ENCODE measurements at places on chromosomes 13 and 19.

DNA sequence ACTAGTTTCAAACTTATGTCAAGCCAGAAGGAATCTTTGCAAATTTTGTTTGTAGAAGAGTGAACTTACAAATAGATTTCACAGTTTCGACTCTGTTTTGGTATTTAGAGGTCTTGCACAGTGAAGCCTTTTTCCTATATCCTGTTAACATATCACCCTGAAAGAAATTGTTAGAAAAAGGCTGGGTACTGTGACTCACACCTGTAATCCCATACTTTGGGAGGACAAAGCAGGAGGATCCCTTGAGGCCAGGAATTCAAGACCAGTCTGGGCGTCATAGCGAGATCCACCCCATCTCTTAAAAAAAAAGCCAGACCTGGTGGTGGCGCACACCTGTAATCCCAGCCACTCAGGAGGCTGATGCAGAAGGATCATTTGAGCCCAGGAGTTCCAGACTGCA is 224.0 kb downstream of the GGACT start:
- H3K4me1 ChIP-seq = no peaks in the 10 kb centered on the region
- no peaks in the 10 kb centered on the region for H3K27me3 ChIP-seq
- no peaks in the 10 kb centered on the region for H3K36me3 ChIP-seq
- DNase-seq = no peak
- no peak overlapping the region for H3K4me3 ChIP-seq

DNA sequence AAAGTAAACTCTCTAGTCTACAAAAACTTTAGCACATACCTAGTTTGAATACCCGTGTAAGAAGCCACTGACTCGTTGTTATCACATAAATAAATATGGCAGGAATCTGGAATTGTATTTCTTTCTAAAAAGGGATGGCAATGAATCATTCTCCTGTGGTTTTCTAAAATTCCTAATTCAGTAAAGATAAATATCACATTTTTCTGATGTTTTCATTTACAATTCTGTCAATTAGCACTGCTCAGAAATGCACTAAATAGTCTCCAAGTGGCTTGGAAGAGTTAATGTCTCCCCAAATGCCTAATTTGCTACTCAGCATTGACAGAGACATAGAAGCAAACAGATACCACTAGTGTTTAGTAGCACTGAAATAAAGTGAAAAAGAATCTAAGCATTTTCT is 547.7 kb upstream of the SLITRK1 start:
- no peak for DNase-seq
- no peak overlapping the region for H3K27ac ChIP-seq
- no peak overlapping the region for H3K4me3 ChIP-seq
- H3K36me3 ChIP-seq = no peaks in the 10 kb centered on the region
- no peaks in the 10 kb centered on the region for H3K27me3 ChIP-seq
- no peaks in the 10 kb centered on the region for H3K4me1 ChIP-seq

DNA sequence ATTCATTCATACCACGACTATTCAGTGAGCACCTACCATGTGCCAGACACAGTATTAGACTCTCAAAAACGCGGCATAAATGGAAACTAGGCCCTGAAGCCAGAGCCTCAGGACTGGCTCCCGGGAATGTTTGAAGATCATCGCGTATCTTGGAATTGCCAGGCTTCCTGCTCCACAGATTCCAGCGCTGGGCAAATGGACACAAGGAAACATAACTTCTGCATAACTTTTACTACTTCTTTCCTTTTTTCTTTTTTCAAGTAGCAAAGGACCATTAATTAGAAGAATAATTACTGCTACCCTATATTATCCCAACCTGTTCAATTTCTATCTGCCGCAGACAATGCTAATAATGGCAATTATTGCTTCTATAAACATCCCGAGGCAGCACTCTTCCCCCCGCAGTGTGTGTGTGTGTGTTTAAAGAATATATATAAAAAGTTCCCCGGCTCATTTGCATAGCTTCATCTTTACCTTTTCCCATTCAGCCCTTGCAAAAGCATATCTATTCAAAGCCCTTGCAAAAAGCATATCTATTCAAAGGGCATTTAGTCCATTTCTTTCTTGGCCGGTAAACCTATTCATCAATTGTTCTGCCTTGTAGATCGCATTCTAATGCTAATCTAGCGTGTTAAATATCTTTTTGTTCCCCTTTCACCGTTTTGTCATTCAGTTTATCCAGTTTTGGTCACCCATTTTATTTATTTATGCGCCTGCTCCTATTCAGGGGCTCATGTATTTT is 6.1 kb downstream of the SOX21 start:
- no peak overlapping the region for H3K4me3 ChIP-seq
- H3K27ac ChIP-seq = no peak overlapping the region
- no peaks in the 10 kb centered on the region for H3K36me3 ChIP-seq
- peaks cover 28% of the 10 kb centered on the region for H3K4me1 ChIP-seq
- peaks cover 80% of the 10 kb centered on the region for H3K27me3 ChIP-seq
- DNase-seq = no peak

- no peaks in the 10 kb centered on the region for H3K36me3 ChIP-seq
- H3K4me1 ChIP-seq = peaks cover 22% of the 10 kb centered on the region
- no peak overlapping the region for H3K27ac ChIP-seq
- no peak for DNase-seq
- no peaks in the 10 kb centered on the region for H3K27me3 ChIP-seq
- H3K4me3 ChIP-seq = no peak overlapping the region
These were observed 158.0 kb downstream of the DLEU7 start for GRCh38 chr13:50685491-50685890.

- H3K27ac ChIP-seq = no peak overlapping the region
- H3K27me3 ChIP-seq = no peaks in the 10 kb centered on the region
- DNase-seq = no peak
- H3K4me3 ChIP-seq = no peak overlapping the region
- H3K36me3 ChIP-seq = no peaks in the 10 kb centered on the region
- H3K4me1 ChIP-seq = no peaks in the 10 kb centered on the region
These were observed 186.3 kb upstream of the TMTC4 start for GRCh38 chr13:100860866-100861265.

DNA sequence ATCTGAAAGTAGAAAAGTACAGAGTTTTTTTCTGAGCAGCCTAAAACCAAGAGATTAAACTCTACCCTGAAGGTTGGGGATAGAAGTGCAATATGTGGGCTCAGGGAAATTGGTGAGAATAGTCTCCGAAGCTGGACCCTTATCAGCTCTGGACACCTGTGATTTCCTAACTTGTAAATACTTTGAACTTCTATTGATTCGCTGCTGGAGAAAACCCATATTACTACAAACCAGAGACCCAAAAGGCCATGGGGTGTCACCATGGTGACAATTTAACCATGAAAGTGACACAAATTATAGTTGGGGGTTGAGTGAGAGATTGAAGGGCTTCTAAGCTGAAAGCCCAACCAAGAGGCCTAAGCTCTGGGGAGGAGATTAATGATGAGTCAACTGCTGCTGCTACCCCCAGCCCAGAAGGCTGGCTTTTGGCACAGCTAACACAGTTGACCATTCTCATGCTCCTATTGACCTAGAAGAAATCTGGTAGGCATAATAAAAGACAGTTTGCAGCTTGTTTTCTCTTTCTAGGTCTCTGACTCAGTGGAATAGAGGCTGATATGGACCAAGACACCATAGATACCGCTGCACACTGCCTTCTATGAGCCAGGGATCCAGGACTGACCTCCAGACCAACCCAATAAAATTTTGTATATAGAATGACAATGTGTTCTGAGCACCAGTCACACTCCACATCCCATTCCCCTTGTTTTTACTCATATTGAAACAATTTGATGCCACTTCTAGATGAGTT is 131.9 kb upstream of the FNDC3A start:
- no peaks in the 10 kb centered on the region for H3K4me1 ChIP-seq
- DNase-seq = no peak
- H3K36me3 ChIP-seq = no peaks in the 10 kb centered on the region

DNA sequence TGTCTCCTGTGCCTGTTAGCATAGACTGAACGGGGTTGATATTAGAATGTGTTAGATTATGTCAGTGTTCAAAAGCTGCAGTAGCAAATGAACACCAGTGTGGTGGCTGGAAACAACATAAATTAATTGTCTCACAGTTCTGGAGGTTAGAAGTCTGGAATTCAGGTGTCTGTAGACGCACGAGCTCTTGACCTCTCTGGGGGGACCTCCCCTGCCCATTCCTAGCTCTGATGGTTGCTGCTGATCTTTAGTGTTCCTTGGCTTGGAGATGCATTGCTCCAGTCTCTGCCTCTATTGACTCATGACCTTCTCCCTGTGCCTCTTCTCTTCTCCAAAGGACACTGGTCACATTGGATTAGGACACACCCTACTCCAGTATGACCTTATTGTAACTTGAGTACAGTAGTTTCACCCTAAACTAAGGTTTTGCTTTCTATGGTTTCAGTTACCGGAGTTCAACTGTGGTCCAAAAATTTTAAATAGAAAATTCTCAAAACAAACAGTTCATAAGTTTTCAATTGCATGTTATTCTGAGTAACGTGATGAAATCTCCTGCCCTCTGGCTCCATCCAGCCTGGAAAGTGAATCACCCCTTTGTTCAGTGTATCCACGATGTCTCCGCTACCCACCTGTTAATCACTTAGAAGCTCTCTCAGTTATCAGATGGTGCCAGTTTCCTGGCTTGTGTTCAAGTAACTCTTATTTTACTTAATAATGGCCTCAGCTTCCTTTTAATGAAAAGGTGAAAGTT is 273.2 kb downstream of the MYO16 start:
- DNase-seq = no peak
- H3K36me3 ChIP-seq = no peaks in the 10 kb centered on the region
- H3K27ac ChIP-seq = no peak overlapping the region
- H3K27me3 ChIP-seq = no peaks in the 10 kb centered on the region
- H3K4me1 ChIP-seq = no peaks in the 10 kb centered on the region

GRCh38 chr19:5224480-5224879 is 116.1 kb downstream of the PTPRS start:
- H3K4me3 ChIP-seq = no peak overlapping the region
- DNase-seq = no peak
- H3K27ac ChIP-seq = no peak overlapping the region
- no peaks in the 10 kb centered on the region for H3K27me3 ChIP-seq
- H3K4me1 ChIP-seq = peaks cover 4% of the 10 kb centered on the region
- no peaks in the 10 kb centered on the region for H3K36me3 ChIP-seq

- no peak overlapping the region for H3K4me3 ChIP-seq
- DNase-seq = no peak
- H3K27me3 ChIP-seq = no peaks in the 10 kb centered on the region
- no peaks in the 10 kb centered on the region for H3K36me3 ChIP-seq
- H3K4me1 ChIP-seq = peaks cover 8% of the 10 kb centered on the region
These were observed 164.7 kb downstream of the KATNAL1 start for GRCh38 chr13:30142486-30143211.

DNA sequence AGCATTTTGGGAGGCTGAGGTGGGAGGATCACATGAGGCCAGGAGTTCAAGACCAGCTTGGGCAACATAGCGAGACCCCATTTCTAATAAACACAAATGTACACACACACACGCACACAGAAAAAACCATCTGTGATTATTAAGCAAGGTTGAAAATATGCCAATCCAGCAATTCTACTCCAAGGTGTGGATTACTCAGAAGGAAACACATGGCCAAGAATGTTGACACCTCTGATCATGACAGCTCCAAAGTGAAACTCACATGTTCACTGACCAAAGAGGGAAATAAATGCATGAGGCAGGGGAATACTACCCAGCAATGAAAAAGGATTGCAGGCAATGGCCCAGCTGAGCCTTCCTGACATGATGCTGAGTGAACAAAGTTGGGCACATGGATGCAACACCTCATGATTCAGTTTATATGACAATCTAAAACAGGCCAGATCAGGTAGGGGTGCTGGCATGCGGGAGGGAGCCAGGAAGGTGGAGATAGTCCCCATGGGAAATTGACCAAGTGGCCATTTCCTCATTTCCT is 4.4 kb downstream of the DOCK6 start:
- peaks cover 12% of the 10 kb centered on the region for H3K4me1 ChIP-seq
- no peaks in the 10 kb centered on the region for H3K36me3 ChIP-seq
- no peak for DNase-seq
- H3K27me3 ChIP-seq = peaks cover 3% of the 10 kb centered on the region
- H3K4me3 ChIP-seq = no peak overlapping the region

- no peaks in the 10 kb centered on the region for H3K4me1 ChIP-seq
- no peak for DNase-seq
- H3K27me3 ChIP-seq = no peaks in the 10 kb centered on the region
- no peaks in the 10 kb centered on the region for H3K36me3 ChIP-seq
- H3K4me3 ChIP-seq = no peak overlapping the region
These were observed 454.5 kb downstream of the IRS2 start for GRCh38 chr13:109331898-109332297.

DNA sequence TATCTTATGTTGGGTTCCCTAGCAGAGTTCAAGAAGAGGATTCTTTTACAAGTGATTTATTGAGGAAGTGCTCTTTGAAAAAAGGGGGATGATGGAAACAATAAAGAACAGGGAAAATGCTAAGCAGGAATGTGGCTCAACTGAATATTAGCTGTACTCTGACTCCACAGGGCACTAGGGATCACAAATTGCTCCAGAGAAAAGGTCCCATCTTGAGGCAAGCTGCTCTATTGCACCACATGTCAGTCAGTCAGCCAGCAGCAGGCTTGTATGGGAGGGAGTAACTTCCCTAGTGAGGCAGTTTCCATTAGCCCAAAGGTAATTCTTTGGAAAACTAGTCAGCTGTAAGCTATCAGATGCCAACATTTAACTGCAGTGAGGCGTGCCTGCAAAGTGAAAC is 73.3 kb upstream of the FNDC3A start:
- H3K4me1 ChIP-seq = no peaks in the 10 kb centered on the region
- no peak overlapping the region for H3K4me3 ChIP-seq
- no peak overlapping the region for H3K27ac ChIP-seq
- peaks cover 3% of the 10 kb centered on the region for H3K27me3 ChIP-seq
- DNase-seq = no peak

GRCh38 chr19:7845390-7846154 is 15.6 kb downstream of the EVI5L start:
- no peak for DNase-seq
- no peaks in the 10 kb centered on the region for H3K4me1 ChIP-seq
- H3K27me3 ChIP-seq = no peaks in the 10 kb centered on the region
- no peaks in the 10 kb centered on the region for H3K36me3 ChIP-seq
- no peak overlapping the region for H3K27ac ChIP-seq

DNA sequence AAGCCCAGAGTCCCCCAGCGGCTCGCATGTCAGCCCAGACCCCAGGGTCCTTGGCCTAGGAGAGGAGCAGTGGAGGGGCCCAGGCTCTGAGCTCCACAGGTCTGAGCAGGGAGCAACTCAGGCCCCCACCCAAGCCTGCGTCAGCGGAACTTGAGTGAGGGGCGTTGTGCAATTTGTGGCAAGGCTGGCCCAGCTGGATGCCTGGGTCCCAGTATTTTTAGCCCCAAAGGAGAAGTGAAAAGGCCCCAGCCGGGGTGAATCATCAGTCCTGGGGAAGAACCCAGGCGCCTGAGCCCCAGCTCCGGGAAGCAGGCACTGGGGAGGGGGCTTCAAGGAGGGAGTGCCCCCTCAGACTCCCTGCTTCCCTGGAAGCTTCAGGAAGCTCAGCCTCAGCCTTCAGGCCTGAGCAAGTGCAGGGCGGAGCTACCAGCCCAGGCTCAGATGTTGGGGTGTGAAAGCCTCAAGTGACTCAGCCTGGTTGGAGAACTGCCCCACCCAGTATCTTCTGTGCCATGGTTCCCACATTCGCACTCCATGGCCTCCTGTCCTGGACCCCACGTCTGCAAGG is 7.2 kb downstream of the MED29 start:
- peaks cover 32% of the 10 kb centered on the region for H3K36me3 ChIP-seq
- no peak overlapping the region for H3K4me3 ChIP-seq
- peaks cover 64% of the 10 kb centered on the region for H3K4me1 ChIP-seq
- DNase-seq = peak; percentile 67

All from B cell (primary cell).